ENCODE measurements at places on chromosomes 2 and 18. TPM values are rescaled to one million over a fixed set of nuclear protein-coding genes. Genes with fewer than 3 reads are reported as not detected.

- DNase-seq: no peak
These were observed 48.9 kb downstream of the CDC42EP3 start for GRCh38 chr2:37622450-37623100.

The CACNB4 gene
- total RNA-seq: 0.56 TPM

- no peak for DNase-seq
These were observed 236.7 kb downstream of the SLC4A3 start for GRCh38 chr2:219864154-219864553.

GRCh38 chr2:176395273-176395854 is 126.1 kb downstream of the MTX2 start:
- DNase-seq: no peak

DNA sequence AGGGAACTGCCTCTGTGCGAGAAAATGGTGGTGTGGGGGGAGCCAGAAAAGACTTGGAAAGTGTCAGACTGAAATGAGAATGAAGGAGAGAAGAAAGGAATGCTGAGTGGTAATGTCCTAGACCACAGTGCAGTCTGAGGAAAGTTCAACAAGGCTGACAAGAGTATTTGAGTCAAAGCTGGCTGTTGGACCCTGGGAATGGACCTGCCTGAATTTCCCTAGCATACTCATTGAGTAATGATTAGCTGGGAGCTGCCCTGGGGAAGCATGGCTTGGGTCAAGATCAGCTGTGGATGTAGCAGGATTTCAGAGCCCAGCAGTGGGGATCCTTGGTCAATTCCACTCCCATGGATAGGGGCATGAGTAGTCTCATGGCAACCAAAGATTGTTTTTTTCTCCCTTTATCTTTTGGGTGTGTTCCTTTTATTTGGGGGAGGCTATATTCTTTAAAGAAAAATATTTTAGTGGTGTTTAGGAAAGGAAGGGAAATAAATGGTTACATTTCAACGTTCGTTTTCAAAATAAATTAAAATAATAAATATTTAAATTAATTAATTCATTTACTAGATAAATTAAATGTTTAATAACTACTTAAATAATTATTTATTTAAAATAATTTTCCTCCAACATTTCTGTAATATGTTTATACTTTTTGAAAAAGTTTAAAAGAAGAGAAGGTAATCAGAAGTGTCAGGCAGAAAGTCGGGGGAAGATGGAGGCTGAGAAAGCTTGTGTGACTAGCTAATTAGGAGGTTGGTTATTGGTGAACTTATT is 15.9 kb upstream of the LHCGR start:
- DNase-seq: no peak
